Effector memory CD8-positive, alpha-beta T cell (primary cell): ENCODE measurements at places on chromosomes 3 and 15.

- no peak for DNase-seq
Observed at GRCh38 chr3:157300094-157300493, 136.6 kb upstream of the PTX3 start.

- no peak for DNase-seq
Observed at GRCh38 chr15:68191555-68191954, 13.6 kb downstream of the CALML4 start.

- DNase-seq = no peak
Observed at GRCh38 chr15:40242213-40242599, 3.3 kb downstream of the PAK6 start.

DNA sequence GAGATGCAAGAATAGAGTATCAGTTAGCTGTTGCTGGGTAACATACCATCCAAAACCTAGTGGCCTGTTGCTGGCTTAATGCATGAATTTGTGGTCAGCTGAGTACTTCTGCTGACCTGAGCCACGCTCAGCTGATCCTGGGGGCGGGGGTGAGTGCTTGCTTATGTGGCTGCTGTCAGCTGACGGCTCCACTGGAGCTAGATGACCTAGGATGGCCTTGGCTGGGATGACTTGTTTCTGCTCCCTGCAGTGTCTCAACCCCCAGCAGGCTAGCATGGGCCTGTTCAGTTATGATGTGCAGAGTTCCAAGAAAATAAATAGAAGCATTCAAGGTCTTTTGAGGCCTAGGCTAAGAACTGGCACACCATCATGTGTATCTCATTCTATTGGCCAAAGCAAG lies 63.9 kb downstream of the FBLN2 start:
- DNase-seq = no peak

- DNase-seq = no peak
Observed at GRCh38 chr15:25679492-25679891, 183.6 kb downstream of the ATP10A start.

DNA sequence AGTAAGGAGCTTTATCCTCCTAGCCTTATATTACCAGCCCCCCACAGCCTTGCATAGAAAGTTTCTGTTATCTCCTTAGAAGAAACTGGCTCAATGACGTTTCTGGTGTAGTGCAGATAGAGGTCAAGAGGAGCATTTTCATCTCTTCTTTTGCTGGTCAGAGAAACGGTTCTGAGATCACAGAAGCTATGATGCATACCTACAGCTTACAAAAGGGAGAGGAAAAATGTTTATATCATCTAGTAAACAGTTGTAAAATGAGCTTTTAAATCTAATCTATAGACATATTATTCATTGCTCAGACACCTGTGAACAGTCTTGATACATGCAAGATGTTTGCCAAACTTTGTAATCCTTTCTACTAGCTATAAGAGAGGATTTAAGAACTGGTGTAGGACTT lies 68.0 kb downstream of the GMPS start:
- DNase-seq = no peak
